Prostate gland (tissue), 2 donors: ENCODE measurements at places on chromosomes 12 and 14.
A peak's percentile ranks its signal among the peaks of the same experiment; 100 is the strongest.

DNA sequence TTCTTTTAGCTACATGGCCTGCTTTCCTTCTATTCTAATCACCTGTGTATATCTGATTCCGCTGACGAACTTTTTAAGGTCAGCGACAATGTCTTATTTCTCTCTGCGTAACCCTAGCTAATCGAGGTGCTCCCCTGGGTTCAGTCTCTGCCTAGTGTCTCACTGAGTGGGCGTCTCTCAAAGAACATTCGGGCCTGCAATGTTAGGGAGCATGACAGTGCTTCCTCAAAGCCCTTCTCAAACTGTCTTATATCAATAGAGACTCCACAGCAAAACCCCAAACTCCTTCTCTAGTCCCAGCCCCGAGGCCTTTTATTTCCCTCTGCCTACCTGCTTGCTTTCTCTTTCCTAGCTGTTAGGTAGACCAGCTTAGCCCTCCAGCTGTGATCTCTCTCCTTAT, 13.7 kb upstream of the RPS6KL1 start:
- DNase-seq: no peak

GRCh38 chr12:53051058-53051880, 1.4 kb downstream of the TNS2 start:
- peak; percentile 66 for DNase-seq

- peak; percentile 75 for DNase-seq
These were observed 68.2 kb upstream of the ETV6 start for GRCh38 chr12:11581179-11581755.

GRCh38 chr14:99529899-99530298, 48.7 kb downstream of the CCNK start:
- no peak for DNase-seq

GRCh38 chr14:74826574-74826973, 49.4 kb downstream of the PROX2 start:
- DNase-seq: no peak

- DNase-seq: no peak
These were observed 9.5 kb upstream of the RERG start for GRCh38 chr12:15230751-15231150.

DNA sequence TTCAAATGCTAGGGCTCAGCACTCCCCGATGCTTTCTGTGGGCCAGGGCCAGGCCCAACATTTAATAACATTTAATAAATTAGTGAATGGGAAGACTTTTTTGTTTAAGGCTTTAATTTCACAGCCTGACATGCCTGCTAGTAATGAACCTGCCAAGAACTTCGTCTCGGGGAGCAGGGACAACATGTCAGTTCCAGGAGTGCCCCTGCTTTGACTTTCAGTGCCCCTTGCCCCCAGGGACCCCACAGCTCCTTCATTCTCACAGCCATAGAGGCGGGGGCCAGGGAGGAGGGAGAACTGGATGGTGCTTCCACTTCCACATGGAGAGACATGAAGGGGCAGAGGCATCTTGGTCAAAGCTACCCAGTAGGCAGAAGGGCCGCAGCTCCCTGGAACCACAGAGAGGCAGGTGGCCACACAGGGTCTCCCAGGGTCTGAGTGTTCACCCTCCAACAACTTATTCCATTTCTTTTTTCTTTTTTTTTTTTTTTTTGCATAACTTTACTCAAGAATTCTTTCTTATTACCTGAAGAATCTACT, 66.0 kb upstream of the DDX11 start:
- no peak for DNase-seq

GRCh38 chr12:52364901-52365489, 2.3 kb downstream of the KRT85 start:
- DNase-seq: no peak
